Activated T-cell treated with anti-CD3 and anti-CD28 coated beads, Interleukin-2, amount 50 U/mL, for 4 hours (primary cell): ENCODE measurements at places on chromosomes 6 and 20. TPM values are rescaled to one million over a fixed set of nuclear protein-coding genes. Genes with fewer than 3 reads are reported as not detected.

The SLC23A2 gene
- total RNA-seq, result 25.9 TPM

The SLC22A7 gene
- not detected for total RNA-seq

The SMLR1 gene
- not detected for total RNA-seq

The FABP7 gene
- not detected for total RNA-seq

The VGLL2 gene
- not detected for total RNA-seq

The BPIFB2 gene
- total RNA-seq, result not detected

The ABHD16B gene
- total RNA-seq, result not detected

The PHF3 gene
- 28.9 TPM for total RNA-seq

The CLPSL2 gene
- total RNA-seq, result not detected

The FHL5 gene
- not detected for total RNA-seq

The ACAT2 gene
- total RNA-seq, result 49.0 TPM
